ENCODE measurements at places on chromosomes 4 and X. TPM values are rescaled to one million over a fixed set of nuclear protein-coding genes. Genes with fewer than 3 reads are reported as not detected.

- DNase-seq, result no peak
- no peaks in the 10 kb centered on the region for H3K27me3 ChIP-seq
- H3K4me1 ChIP-seq, result peaks cover 25% of the 10 kb centered on the region
- no peak overlapping the region for H3K4me3 ChIP-seq
These were observed 103.9 kb downstream of the STIM2 start for GRCh38 chr4:26964512-26964911.

DNA sequence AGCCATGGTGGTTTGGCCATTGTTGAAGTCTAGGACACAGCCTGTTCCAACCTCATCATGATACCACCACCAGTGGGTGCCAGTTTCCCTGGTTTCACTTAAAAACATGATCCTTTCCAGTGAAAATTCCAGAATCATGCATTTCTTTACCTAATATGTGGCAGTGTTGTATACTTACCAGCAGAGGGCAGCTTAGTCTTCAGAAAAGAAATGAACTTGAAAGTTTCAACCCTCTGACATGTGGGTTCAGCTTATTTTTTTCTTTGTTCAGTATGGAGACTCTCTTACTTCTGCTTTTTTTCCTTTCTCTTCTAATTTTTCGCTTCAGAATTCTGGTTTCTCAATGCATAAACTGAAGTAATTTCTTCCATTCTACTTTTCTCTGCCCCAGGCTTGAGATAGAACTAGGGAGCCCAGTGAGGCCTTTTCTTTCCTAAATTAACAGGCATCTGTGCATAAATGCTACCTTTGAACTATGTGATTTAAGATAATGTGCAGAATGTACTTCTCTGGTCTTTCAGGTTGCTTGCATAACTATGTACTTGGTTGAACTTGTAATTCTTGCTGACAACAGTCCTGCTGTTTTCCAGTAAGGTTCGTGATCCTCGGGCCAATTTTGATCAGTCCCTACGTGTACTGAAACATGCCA, 10.7 kb downstream of the LIAS start:
- peaks cover 25% of the 10 kb centered on the region for H3K36me3 ChIP-seq
- H3K4me1 ChIP-seq, result peaks cover 5% of the 10 kb centered on the region
- peak overlapping the region; percentile 72 for H3K27ac ChIP-seq
- no peaks in the 10 kb centered on the region for H3K27me3 ChIP-seq

DCHS2 gene
- total RNA-seq, result not detected

IRF2 gene
- 48.7 TPM for total RNA-seq

PDGFC gene
- not detected for total RNA-seq

GRCh38 chr4:39362827-39363226, 3.3 kb downstream of the RFC1 start:
- H3K27me3 ChIP-seq, result no peaks in the 10 kb centered on the region
- H3K4me3 ChIP-seq, result peak overlapping the region; percentile 54
- peaks cover 33% of the 10 kb centered on the region for H3K36me3 ChIP-seq
- DNase-seq, result no peak

- H3K4me1 ChIP-seq, result peaks cover 49% of the 10 kb centered on the region
- peak overlapping the region; percentile 22 for H3K27ac ChIP-seq
- no peak for DNase-seq
- peak overlapping the region; percentile 97 for H3K4me3 ChIP-seq
- peaks cover 2% of the 10 kb centered on the region for H3K27me3 ChIP-seq
- H3K36me3 ChIP-seq, result peaks cover 42% of the 10 kb centered on the region
These were observed 2.0 kb downstream of the NCAPG start for GRCh38 chr4:17812801-17813200.

PDCL2 gene
- total RNA-seq, result not detected

- no peak overlapping the region for H3K27ac ChIP-seq
- H3K27me3 ChIP-seq, result no peaks in the 10 kb centered on the region
- no peak for DNase-seq
- H3K4me1 ChIP-seq, result no peaks in the 10 kb centered on the region
- no peaks in the 10 kb centered on the region for H3K36me3 ChIP-seq
These were observed 280.5 kb upstream of the EDA2R start for GRCh38 chrX:66919280-66919832.

DGKK gene
- not detected for total RNA-seq

DNA sequence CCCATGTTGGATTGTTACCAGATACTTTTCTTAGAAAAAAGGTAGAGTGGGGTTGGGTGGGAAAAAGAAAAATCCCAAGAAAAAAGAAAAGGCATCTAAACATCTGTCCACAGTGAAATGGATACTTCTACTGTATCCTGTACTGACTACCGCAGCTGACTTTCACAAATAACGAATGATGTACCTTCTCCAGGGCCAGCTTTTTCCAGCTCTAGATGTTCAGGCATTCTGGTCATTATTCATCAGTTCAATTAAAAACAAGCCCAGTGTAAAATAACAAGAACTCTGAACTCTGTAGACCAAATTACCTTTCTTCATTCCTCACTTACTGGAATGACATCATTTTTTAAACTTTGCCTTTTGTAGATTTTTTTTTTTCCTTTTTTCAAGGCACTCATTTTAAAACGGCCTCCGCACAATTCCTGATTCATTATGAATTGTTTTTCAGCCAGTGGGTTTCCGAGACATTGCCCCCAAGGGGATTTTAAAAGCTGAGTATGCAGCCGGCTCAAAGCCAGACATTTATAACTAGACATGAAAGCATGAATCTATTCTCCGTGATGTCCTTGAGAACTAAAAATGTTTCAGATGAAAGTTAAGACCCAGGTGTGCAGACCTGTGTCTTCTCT, 113.5 kb downstream of the PRKX start:
- no peak overlapping the region for H3K4me3 ChIP-seq
- H3K4me1 ChIP-seq, result no peaks in the 10 kb centered on the region
- H3K27ac ChIP-seq, result no peak overlapping the region
- H3K36me3 ChIP-seq, result peaks cover 26% of the 10 kb centered on the region
- H3K27me3 ChIP-seq, result no peaks in the 10 kb centered on the region

DNA sequence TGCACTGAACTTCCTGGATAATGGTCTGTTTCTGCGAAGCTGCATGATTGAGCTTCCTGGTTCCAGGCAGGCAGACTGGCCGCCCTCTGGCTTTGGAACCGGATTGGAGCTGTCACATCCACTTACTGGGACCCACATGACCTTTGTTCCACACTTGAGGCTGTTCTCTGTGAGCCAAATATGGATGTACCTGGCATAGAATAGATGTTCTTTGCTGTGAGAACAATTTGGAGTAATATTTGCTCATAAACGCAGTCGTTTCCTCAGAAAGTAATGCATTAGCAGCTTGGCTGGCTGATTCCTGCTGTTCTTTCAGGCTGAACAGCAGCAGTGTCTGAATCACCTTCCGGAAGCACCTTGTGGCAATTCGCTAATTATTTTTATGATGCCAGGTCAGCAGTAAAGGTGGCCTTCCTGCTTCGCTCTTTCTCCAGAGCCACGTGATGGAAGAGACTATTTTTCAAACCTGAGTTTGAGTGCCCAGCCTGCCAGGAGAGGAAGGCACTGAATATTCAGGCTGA, 78.1 kb upstream of the BOD1L1 start:
- H3K4me1 ChIP-seq, result no peaks in the 10 kb centered on the region
- no peak overlapping the region for H3K4me3 ChIP-seq
- no peak for DNase-seq
- no peaks in the 10 kb centered on the region for H3K27me3 ChIP-seq
- H3K36me3 ChIP-seq, result no peaks in the 10 kb centered on the region

DNA sequence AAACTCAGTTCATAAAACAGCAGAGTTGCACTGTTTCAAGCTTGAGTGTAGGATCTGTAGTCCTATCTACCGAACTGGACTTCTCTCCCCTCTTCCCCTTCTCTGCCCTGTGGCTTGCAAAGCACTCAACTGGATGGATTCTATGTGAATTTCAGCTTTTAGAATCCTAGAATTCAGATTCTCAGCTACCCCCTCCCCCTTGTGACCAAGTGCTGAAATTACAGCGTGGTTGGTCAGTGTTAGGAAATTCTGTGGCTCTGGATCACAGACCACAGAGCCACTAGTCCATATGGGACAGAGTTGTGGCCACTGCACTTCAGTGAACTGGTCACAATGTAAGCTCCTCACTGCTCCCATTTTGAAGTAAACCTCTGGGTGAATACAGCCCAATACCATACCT, 64.6 kb upstream of the TRPC5 start:
- no peaks in the 10 kb centered on the region for H3K27me3 ChIP-seq
- no peak for DNase-seq
- no peak overlapping the region for H3K4me3 ChIP-seq
- H3K27ac ChIP-seq, result no peak overlapping the region
- H3K36me3 ChIP-seq, result no peaks in the 10 kb centered on the region
- no peaks in the 10 kb centered on the region for H3K4me1 ChIP-seq

SNCA gene
- 0.19 TPM for total RNA-seq

PTTG2 gene
- total RNA-seq, result 0.63 TPM

GRCh38 chrX:115952417-115953092, 218.0 kb upstream of the AGTR2 start:
- H3K36me3 ChIP-seq, result no peaks in the 10 kb centered on the region
- H3K4me3 ChIP-seq, result no peak overlapping the region
- no peaks in the 10 kb centered on the region for H3K27me3 ChIP-seq
- DNase-seq, result no peak
- no peak overlapping the region for H3K27ac ChIP-seq

GRCh38 chr4:48602763-48603162, 112.7 kb downstream of the ZAR1 start:
- peaks cover 8% of the 10 kb centered on the region for H3K36me3 ChIP-seq
- H3K27ac ChIP-seq, result no peak overlapping the region
- H3K4me1 ChIP-seq, result peaks cover 2% of the 10 kb centered on the region
- H3K4me3 ChIP-seq, result no peak overlapping the region
- DNase-seq, result no peak
- H3K27me3 ChIP-seq, result no peaks in the 10 kb centered on the region

DNA sequence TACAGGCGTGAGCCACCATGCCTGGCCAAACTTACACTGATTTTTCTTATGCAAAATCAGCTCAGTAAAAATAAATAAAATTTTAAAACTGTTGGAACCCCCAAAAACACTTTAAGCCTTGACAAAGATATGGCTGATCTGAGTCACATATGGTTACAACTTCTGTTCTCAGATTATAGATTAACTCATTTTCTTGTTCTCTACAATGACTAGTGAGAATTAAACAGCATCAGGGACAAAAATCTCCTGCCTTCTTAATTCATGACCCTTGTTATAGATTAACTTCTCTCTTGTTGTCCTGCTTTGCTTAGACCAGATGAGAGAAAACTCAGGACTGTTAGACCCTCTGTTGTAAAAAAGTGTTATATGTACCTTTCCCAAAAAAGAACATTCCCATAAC, 24.2 kb upstream of the EXOC1L start:
- DNase-seq, result no peak
- no peak overlapping the region for H3K27ac ChIP-seq
- H3K4me1 ChIP-seq, result no peaks in the 10 kb centered on the region
- H3K27me3 ChIP-seq, result peaks cover 38% of the 10 kb centered on the region

DNA sequence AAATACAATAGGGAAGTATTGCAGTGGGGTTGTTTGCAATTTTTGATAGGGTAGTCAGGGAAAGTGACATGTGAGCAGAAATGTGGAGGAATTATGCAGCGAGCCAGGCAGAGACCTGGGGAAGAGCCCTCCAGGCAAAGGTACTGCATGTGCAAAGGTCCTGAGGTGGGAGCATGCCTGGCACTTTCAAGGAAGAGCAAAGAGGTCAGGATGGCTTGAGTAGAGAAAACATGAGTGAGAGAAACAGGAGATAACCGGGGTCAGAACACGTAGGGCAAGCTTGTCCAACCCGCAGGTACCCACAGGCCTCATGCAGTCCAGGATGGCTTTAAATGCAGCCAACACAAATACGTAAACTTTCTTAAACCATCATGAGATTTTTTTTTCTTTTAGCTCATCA, 71.0 kb downstream of the COQ2 start:
- peaks cover 59% of the 10 kb centered on the region for H3K4me1 ChIP-seq
- no peak overlapping the region for H3K4me3 ChIP-seq
- no peak overlapping the region for H3K27ac ChIP-seq

NXF2B gene
- not detected for total RNA-seq

DNA sequence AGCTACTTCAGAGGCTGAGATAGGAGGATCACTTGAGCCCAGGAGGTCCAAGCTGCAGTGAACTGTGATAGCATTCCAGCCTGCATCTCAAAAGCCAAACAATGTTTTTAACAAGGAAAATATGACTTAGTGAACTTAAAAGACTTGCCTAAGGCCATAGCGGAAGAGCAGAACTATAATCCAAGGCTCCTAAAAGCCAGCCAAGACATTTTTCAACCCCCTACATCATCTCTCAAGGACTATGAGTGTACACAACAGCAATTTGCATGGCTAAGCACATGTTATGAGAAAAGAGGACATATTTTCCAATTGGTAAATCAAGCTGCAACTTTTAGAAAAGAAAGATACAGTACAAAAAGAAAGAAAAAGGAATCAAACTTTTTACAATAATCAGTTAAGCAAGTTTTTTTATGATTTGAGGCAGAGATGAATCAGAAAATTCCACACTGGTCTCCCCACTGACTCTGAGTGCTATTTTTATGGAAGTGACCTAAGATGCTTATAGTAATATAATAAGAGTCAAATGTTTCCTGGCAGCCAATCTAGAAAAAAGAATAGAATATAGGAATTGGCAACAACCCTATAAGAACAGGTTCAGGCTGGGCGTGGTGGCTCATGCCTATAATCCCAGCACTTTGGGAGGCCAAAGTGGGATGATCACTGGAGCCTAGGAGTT, 9.8 kb upstream of the ACOT9 start:
- no peak for DNase-seq
- H3K27ac ChIP-seq, result no peak overlapping the region
- H3K4me1 ChIP-seq, result peaks cover 6% of the 10 kb centered on the region
- H3K27me3 ChIP-seq, result no peaks in the 10 kb centered on the region
- H3K36me3 ChIP-seq, result no peaks in the 10 kb centered on the region

UFSP2 gene
- total RNA-seq, result 25.7 TPM

GRCh38 chr4:96227515-96227914, 387.6 kb downstream of the PDHA2 start:
- H3K4me1 ChIP-seq, result no peaks in the 10 kb centered on the region
- no peak overlapping the region for H3K4me3 ChIP-seq
- H3K27ac ChIP-seq, result no peak overlapping the region
- no peaks in the 10 kb centered on the region for H3K27me3 ChIP-seq
- DNase-seq, result no peak

RNF150 gene
- total RNA-seq, result not detected

DNA sequence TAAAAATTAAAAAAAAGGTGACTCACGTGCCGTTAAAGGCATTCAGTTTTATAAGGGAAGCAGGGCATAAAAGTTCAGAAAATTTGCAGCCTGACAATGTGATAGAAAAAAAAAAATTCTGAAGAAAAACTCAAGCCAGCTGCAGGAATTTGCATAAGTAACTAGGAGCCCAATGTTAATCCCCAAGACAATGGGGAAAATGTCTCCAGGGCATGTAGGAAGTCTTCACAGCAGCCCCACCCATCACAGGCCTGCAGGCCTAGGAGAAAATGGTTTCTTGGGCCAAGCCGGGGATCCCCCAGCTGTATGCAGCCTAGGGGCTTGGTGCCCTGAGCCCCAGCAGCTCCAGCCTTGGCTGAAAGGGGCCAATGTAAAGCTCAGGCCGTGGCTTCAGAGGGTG, 31.2 kb downstream of the CHM start:
- H3K4me3 ChIP-seq, result no peak overlapping the region
- H3K27me3 ChIP-seq, result no peaks in the 10 kb centered on the region
- peaks cover 8% of the 10 kb centered on the region for H3K4me1 ChIP-seq
- peaks cover 30% of the 10 kb centered on the region for H3K36me3 ChIP-seq
- DNase-seq, result no peak

GYPE gene
- not detected for total RNA-seq

Data from activated CD4-positive, alpha-beta T cell treated with anti-CD3 and anti-CD28 coated beads, Interleukin-2, amount 10 ng/mL, durations not matched to agents 24 days and 14 days (primary cell).